ENCODE measurements at places on chromosomes 2 and 18.
A peak's percentile ranks its signal among the peaks of the same experiment; 100 is the strongest.

- DNase-seq: no peak
Observed at GRCh38 chr2:228675646-228676045, 494.2 kb upstream of the SPHKAP start.

DNA sequence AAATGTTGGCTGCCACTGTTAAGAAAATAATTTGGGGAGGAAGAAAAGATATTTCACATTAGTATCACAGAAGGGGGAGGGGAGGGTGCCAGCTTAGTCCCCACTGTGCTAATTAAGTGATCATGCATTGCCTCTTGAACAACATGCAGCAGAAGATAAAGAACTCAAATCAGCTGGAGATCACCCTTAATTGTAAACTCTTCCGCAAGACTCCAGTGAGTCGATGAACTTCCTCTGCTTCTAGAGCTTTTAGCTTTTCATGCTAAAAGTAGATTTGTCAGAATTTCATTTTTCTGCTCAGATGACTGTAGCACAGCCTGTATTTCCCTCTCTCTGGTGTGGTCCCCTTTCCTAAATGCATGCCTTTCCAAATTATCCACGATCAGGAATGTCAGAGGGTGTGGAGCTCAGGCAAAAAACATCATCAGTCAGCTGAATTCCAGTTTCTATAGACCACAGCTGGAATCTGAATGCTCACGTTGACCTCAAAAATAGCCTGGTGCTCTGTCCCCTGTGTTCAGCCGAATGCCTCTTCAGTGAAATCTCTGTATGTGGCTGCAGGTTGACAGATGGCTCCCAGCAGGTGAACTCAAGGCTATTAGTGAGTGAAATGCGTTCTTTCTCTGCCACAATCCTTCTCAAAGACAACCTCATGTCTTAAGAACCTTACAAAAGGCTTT is 156.8 kb upstream of the UNC80 start:
- DNase-seq: no peak

DNA sequence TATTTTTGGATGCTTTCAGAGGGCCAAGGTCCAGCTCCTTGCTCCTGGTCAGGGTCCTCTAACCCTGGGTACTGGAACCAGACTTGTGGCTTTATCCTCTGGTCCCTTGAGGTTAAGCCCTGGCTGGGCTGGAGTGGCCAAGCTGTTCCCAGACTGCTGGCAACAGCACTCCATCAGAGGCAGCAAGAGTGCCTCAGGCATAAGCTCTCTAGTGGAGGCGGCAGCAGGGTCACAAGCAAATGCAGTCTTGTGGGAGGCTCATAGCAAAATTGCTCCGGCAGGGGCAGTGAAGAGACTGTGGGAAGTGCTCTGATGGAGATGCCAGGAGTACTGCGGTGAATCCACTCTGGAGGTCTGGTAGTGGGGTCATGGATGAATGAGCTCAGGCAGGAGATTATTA is 128.9 kb upstream of the OTOS start:
- DNase-seq: no peak

GRCh38 chr2:220795705-220796104 is 776.4 kb downstream of the EPHA4 start:
- no peak for DNase-seq

GRCh38 chr18:57154191-57154830 is 7.4 kb downstream of the BOD1L2 start:
- DNase-seq: no peak

DNA sequence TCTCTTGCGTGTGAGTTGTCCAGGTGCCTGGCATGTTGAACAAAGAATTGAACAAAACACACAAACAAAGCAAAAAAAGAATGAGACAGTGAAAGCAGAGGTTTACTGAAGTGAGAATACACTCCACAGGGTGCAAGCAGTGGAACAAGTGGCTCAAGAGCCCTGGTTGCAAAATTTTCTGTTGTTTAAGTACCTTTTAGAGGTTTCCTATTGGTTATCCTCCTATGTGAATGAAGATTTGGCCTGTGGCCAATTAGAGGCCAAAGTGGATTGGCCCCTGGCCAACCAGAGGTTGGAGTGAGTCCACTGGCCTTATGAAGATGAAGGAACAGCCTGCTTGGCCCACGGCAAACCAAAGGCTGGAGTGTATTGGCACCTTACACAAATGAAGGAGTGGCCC is 1188.5 kb upstream of the NRXN1 start:
- no peak for DNase-seq

GRCh38 chr2:72754628-72755320 is 71.1 kb downstream of the EXOC6B start:
- no peak for DNase-seq

GRCh38 chr2:238467792-238468191 is 41.1 kb downstream of the ASB1 start:
- DNase-seq: no peak

GRCh38 chr2:48755473-48755872 is at the start of gene LHCGR:
TSS of gene LHCGR (minus strand) at chr2:48755724. CDS start at chr2:48755671, 53 bp downstream.
- no peak for DNase-seq

DNA sequence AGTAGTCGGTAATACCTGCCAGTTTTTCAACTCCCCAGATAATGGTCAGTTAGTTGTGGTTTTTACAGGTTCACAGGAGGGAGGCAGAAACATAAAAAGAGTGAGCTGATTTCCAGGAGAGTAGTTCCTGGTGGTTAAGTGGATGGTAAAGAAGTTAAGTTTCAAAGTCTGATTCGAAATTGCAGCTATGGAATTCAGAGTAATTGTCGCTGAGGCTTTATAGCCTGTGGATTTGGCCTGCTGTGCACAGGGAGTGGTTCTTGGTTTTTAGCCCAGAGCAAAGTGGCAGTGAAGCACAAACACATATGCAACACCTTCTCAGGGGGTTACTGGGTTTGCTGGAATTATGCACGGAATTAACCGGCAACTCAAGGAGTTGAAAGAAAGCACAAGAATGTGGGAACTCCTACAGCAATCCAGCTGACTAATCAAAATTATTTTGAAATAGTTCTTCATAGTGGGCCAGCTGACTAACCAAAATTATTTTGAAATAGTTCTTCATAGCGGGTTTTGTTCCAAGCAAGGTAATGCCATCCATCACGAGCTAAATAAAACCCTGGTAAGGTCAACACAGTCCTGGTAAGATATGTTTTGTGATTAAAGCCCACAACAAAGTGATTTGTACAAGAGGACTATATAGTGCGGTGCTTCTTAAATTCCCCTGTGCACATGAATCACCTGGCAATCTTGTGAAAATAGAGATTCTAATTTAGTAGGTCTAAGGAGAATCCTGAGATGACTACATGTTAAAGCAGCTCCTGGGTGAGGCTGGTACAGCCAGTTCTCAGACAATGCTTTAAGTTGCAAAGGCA is 94.4 kb downstream of the SGPP2 start:
- DNase-seq: no peak

GRCh38 chr18:10752382-10752781 is 226.6 kb downstream of the NAPG start:
- no peak for DNase-seq

GRCh38 chr18:40882468-40882867 is 1072.6 kb upstream of the PIK3C3 start:
- DNase-seq: no peak

- DNase-seq: no peak
Observed at GRCh38 chr18:58721566-58722239, 50.4 kb downstream of the MALT1 start.

DNA sequence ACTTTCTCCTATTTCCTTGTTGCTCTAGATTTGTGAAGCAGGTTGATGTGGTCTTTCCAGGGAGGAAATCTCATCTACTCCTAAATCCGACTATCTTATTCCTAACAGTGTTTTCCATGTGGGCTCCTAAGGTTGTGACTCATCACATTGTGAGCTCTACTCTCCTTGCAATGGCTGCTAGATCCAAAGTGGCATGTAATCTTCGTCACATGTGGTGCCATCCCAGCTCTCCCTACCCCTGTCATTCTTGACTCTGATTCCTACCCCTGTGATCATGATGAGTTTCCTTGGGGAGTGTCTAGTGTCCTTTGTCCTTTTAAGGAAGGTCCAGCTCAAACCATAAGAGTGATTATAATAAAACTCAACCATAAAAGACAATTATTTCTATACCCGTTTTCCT is 47.3 kb upstream of the GULP1 start:
- DNase-seq: no peak

DNA sequence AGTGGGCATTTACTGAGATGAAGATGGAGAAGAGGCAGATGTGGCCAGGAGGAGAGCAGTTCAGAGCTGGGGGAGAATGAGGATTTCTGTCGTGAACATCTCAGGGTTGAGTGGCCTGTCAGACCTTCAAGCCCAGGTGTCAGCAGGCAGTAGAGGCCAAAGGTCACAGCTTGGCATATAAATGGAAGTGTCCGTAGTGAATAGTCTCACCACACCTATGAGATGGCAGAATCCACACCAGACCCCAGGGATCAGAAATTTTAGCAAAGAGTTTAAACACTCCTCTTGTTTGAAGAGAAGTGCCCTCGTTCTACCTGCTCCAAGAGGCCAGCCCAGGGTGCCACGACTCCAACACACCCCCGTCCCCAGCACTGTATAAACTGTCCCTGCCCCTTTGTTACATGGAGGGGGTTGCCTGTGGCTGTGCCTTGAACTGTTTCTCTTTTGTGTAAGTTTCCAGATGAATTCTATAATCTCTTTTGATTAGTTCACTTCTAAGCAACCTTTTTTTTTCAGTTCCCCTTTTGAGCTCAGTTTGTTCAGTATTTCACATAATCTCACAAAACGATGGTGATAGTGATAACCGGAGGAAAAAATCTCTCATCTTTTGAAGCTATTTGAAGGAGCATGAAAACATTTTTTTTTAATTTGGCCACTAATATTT is 69.0 kb upstream of the TTC39C start:
- DNase-seq: no peak

- DNase-seq: no peak
Observed at GRCh38 chr2:101517758-101518271, 42.9 kb upstream of the RFX8 start.

DNA sequence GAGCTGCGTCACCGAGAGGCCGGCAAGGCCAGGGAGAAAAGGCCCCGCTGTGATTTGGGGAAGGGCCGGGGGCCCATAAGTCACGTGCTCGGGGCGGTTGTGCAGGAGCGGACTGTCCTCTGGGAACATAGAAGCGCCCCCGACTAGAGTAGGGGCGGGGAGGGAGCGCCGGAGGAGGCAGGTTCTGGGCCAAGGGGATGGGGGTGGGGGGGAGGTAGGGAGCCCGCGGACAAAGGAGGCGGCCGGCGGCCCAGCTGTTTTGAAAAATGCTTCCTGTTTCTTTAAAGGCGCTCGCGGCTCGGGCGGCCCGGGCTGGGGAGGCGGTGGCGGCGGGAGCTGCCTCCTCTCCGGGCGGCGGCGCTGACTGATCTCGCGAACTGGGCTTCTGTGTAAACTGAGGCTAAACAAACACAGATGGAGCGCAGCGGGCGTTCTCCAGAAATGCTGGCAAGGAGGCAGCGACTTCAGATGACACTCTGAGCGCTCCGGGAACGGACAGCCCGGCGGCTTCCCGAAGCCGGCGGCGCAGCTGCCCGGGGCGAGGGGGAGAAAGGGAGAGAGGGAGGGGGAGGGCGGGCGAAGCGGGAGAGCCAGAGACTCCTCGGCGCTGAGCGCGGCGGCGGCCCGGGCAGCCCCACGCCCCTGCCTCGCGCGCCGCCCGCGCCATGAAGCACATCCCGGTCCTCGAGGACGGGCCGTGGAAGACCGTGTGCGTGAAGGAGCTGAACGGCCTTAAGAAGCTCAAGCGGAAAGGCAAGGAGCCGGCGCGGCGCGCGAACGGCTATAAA is at the start of gene ATOH8:
ATOH8 (plus strand) TSS at position 467 of the 788 bp plus-strand sequence; CDS start at position 666, 199 bp downstream.
- DNase-seq: no peak

- DNase-seq: no peak
Observed at GRCh38 chr2:12797815-12798214, 81.1 kb downstream of the TRIB2 start.

- no peak for DNase-seq
Observed at GRCh38 chr2:37839991-37840390, 85.1 kb upstream of the RMDN2 start.

DNA sequence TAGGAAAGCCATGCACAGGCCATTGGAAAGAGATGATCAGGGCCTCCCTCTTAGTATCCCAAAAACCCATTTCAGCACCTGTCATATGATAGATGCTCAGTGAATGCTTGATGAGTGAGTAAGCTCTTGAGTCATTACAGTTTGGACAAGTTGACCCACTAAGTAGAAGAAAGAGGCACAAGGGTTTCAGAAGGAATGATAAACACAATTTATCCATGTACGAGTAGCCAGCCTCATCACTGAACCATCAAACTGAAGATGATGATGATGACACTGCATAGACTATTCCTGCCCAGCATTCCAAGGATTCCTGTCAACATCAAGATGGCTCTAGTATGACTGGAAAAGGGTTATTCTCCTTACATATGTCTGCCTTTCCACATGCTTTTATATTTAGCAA is 596.0 kb downstream of the BCL11A start:
- DNase-seq: no peak

GRCh38 chr2:163734881-163735684 is 725 bp downstream of the FIGN start:
- DNase-seq: no peak

GRCh38 chr2:226782092-226782713 is 17.4 kb downstream of the IRS1 start:
- no peak for DNase-seq

GRCh38 chr2:181117206-181117925 is 137.0 kb downstream of the UBE2E3 start:
- no peak for DNase-seq

GRCh38 chr2:127829845-127830246 is 18.9 kb upstream of the WDR33 start:
- peak; percentile 26 for DNase-seq

DNA sequence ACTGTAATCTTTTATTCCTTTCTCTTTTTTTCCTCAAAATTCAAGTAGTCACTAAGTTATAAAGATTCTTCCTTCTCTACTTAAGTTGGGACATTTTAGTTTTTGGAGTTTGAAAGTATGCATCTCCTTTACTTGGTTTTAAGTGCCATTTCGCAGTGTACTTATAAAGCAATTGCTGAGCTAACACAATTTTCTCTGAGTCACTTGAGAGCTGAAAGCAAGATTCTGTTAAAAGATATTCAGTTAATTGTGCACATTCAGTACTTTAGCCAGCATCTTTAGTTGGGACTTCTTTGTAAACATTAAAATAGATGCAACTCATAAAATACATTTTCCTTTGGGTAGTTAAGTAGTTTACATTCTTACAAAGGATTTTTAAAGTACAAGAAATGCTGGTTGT is 136.0 kb downstream of the GFPT1 start:
- no peak for DNase-seq

- DNase-seq: no peak
Observed at GRCh38 chr2:7963787-7964186, 718.1 kb upstream of the ID2 start.

- no peak for DNase-seq
Observed at GRCh38 chr2:159045545-159046454, 77.4 kb downstream of the TANC1 start.

- no peak for DNase-seq
Observed at GRCh38 chr2:10901160-10901939, 10.4 kb upstream of the KCNF1 start.

- no peak for DNase-seq
Observed at GRCh38 chr18:47846431-47846830, 84.0 kb downstream of the SMAD2 start.

Data from activated CD8-positive, alpha-beta memory T cell treated with anti-CD3 and anti-CD28 coated beads for 48 hours (primary cell).